ENCODE measurements at places on chromosomes 7 and 10. TPM values are rescaled to one million over a fixed set of nuclear protein-coding genes. Genes with fewer than 3 reads are reported as not detected.

DNA sequence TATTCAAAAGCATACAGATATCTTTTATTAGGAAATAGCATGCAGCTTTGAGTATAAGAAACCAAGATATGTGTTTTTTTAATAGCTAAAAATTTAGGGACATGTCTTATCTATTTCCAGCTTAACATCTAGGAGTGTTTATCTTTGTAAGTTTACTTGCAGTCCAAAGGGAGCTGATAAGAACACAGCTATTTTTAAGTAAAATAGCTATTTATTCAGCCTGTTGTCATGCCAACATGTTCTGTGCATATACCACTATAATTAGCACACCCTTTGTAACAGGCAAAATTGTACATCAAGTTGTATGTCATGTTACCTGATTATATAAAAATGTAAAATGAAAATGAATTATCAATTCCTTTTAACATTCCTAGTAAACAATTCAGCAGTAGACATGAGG is 29.6 kb downstream of the FAM133B start:
- no peaks in the 10 kb centered on the region for H3K4me1 ChIP-seq
- peaks cover 6% of the 10 kb centered on the region for H3K36me3 ChIP-seq
- H3K27me3 ChIP-seq: no peaks in the 10 kb centered on the region
- no peak overlapping the region for H3K27ac ChIP-seq
- no peak overlapping the region for H3K4me3 ChIP-seq
- DNase-seq: no peak

DNA sequence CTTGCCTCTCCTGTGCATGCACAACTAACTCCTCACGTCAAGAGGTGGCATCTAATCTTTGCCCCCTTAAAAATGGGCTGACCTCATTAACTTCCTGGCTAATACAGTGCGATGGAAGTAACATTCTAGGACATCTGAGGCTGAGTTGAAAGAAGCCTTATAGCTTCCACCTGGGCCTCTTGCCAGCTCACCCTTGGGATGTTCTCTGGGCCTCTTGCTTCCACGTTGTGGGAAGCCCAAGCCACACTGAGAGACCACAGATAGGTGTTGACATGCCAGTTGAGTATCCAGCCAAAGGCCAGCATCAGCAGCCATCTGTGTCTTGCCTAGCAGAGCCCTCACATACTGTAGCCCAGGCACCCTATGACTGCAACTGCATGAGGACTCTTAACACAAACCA is 60.8 kb upstream of the GDF10 start:
- no peak overlapping the region for H3K27ac ChIP-seq
- no peak for DNase-seq
- no peaks in the 10 kb centered on the region for H3K27me3 ChIP-seq
- no peaks in the 10 kb centered on the region for H3K4me1 ChIP-seq
- H3K36me3 ChIP-seq: no peaks in the 10 kb centered on the region

- H3K36me3 ChIP-seq: no peaks in the 10 kb centered on the region
- H3K4me3 ChIP-seq: no peak overlapping the region
- no peaks in the 10 kb centered on the region for H3K27me3 ChIP-seq
- no peak for DNase-seq
- H3K27ac ChIP-seq: no peak overlapping the region
- no peaks in the 10 kb centered on the region for H3K4me1 ChIP-seq
Measured at GRCh38 chr10:119715628-119716505, 10.0 kb upstream of the INPP5F start.

DNA sequence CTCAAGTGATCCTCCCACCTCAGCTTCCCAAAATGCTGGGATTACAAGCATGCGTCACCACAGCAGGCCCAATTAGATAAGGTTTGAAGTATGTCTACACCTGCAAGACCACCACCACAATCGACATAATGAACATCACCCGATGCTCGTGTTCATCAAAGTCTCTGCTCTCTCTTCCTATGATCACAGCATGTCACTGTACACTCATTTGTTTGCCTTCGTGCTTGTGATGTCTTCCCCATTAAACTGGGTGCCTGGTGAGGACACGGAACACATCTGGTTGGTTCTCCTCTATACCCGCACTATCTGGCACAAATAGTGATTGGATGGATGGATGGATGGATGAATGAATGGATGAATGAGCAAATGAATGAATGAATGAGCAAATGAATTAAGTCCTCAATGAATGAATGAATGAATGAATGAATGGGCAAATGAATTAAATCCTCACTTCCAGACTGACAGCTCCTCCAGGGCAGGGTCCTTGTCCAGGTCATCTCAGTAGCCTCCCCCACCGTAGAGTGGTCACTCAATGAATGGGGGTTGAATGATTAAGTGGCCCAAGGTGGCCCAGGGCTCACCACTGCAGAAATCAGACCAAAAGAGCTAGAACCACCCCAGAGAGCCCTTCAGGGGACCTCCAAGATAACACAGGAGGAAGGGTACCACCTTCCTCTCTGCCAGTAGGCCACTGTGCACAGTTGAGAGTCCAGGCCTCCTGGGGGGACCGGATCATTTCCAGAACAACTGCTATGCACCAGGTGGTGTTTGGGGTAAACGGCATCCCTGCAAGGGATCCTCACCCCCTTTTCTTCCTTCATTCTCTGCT is 101.9 kb upstream of the TNRC18 start:
- DNase-seq: no peak
- H3K4me3 ChIP-seq: no peak overlapping the region
- H3K4me1 ChIP-seq: peaks cover 28% of the 10 kb centered on the region
- H3K36me3 ChIP-seq: no peaks in the 10 kb centered on the region
- no peaks in the 10 kb centered on the region for H3K27me3 ChIP-seq

GRCh38 chr10:116526219-116526618 is 19.5 kb upstream of the PNLIP start:
- H3K4me1 ChIP-seq: no peaks in the 10 kb centered on the region
- no peak overlapping the region for H3K4me3 ChIP-seq
- peaks cover 2% of the 10 kb centered on the region for H3K27me3 ChIP-seq
- no peaks in the 10 kb centered on the region for H3K36me3 ChIP-seq

Gene THSD7A
- not detected for total RNA-seq

Gene AKR1B15
- not detected for total RNA-seq

Gene TMEM236
- total RNA-seq: 0.08 TPM

Measured in T-cell (primary cell).